ENCODE measurements at places on chromosomes 7 and 10. TPM values are rescaled to one million over a fixed set of nuclear protein-coding genes. Genes with fewer than 3 reads are reported as not detected.

Gene TMEM213
- not detected for total RNA-seq

Gene TRIM56
- total RNA-seq = 3.0 TPM

Gene STEAP2
- 10.6 TPM for total RNA-seq

Gene DYDC2
- total RNA-seq = 1.2 TPM

Gene C10orf143
- 0.82 TPM for total RNA-seq

Gene SRRM3
- total RNA-seq = 16.3 TPM

Gene SEPTIN7
- 269 TPM for total RNA-seq

Gene CLDN4
- 2.7 TPM for total RNA-seq

Gene COBL
- 3.8 TPM for total RNA-seq
